ENCODE measurements at places on chromosomes 11 and 22.

GRCh38 chr11:32103941-32104340 lies 13.1 kb downstream of the RCN1 start:
- no peak for DNase-seq

DNA sequence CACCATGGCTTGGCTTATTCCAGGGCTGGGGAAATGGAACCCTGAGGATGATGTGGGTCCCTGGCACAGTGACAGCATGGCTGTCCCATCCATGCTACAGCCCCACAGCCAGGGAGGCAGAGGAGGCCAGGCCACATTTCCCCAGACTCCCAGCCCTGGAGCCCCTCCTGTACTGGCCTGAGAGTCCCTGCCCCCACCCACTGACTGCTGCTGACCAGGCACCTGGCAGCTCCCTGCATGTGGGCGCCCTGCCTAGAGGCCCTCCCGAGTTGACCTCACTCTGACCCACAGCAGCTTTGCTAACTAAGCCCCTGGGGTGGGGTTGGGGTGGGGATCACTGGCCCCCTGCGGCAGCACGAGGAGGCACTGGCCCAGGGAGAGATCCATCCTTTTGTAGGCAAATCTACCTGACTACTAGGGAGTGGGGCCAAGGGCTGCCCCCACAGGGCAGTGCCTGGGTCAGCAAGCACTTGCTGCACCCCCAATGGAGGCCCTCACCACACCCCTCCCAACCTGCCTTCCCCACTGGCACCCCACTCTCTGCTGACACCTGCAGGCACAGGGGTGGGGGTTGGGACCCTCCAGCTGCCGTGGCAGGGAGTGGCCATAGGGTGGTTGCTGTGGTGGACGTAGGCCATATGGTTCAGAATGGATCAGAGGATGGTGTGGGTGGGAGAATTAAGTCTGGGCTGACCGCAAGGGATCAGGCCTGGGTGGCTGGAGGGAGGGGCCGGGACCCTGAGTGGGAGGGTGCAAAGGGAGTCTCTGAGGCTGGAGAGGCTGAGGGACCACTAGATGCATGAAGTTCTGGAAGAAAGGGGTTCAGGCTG lies 17.4 kb downstream of the ARVCF start:
- no peak for DNase-seq

GRCh38 chr11:1224111-1224490 lies 1.2 kb downstream of the MUC5B start:
- DNase-seq, result no peak

- no peak for DNase-seq
Observed at GRCh38 chr11:103907548-103908455, 128.6 kb upstream of the DDI1 start.

- no peak for DNase-seq
Observed at GRCh38 chr11:96287822-96288439, 55.1 kb downstream of the MAML2 start.

DNA sequence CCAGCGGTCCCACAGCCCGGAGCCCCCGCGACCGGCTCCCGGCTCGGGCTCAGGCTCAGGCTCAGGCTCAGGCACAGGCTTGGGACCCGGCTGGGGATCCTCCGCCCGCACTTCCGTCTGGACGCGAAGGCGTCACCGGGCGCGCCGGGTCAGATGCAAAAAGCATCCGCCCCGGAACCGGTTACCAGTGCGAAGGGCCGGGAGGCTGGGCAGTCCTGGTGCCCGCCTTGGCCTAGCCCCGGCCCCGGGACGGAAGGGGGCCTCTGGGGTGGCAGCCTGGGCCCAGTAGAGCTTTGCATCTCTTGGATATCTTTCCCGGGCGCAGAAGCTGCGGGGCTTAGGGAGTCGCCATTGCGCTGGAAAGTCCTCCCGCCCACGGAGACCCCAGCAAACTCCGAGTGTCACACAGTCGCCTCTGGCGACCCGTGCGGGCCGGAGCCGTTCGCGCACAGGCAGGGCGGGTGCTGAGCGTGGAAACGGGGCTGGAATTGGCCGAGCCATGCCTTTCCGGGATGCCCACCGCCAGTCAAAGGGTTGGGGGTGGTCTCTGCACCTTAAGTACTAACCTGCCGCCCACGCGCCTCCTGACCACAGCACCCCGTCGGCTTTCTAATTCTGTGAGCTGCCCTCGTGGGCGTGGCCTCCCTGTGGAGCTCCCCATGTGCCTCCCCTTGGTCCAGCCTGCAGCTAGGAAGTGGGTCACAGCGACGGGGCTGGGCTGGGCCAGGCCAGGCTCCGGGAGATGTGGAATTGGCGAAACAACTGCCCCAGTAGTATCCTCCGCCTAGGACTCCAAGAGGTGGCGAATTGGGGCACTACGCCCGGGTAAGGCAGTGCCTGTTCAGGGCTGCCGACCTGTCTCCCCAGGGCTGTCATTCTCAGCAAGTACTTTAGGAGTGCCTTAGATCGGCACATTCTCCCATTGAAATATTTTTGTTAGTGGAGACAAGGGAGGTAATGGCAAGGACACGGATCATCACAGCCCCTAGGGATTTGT lies at the start of gene TMEM9B:
TSS of gene TMEM9B (minus strand) at position 119 of the 997 bp plus-strand sequence. CDS start 129 bp downstream, outside the sequence.
- DNase-seq, result peak; percentile 81

DNA sequence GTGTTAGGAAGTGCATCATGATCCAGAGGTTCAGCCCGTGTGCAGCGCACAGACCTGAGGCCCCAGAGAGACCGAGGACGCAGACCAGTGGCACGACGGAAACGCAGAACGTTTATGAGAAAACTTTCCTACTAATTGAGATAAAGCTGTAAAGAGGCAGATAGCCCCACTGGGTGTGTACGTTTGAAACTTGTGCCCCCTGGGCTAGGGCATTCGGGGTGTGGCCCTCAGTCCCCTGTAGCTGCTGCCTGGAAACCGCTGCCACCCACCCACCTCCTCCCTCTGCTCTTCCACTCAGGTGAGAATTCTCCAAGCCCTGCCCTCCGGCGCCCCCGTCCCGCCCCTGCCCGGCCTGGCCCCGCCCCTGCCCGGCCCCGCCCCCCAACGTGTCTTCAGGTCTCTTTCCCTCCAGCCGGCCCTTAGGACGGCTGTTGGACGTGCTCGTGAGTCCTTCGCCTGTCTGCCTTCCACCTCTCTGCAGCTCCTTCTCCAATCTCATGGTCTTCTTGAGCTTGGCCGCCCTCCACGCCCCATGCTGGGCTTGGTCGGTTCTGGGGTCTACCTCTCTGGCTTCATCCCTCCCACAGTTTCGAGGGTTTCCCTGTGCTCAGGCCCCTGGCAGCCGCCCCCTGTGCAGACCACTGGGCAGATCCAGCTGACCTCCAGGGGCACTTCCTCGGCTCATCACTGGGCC lies 12.1 kb downstream of the MAPK8IP2 start:
- DNase-seq, result no peak

DNA sequence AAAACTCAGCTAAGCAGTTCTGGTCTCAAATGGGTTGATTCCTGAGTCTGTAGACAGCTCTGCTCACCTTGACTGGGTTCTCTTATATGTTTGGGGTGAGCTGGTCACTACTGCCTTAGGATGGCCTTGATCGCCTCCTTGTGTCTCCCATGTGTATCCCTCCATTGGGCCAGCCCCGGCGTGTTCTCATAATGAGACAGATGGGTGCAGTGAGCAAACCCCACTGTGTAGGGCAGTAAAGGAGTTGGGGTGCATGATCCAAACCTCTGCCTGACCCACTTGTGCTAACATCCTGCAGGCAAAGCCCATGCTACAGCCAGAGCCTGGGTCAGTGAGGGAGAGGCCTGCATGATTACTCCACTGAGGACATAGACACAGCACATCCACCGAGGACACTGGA lies 657.6 kb downstream of the BRD1 start:
- no peak for DNase-seq

GRCh38 chr22:38338772-38339379 lies 21.6 kb upstream of the CSNK1E start:
- DNase-seq, result peak; percentile 18

DNA sequence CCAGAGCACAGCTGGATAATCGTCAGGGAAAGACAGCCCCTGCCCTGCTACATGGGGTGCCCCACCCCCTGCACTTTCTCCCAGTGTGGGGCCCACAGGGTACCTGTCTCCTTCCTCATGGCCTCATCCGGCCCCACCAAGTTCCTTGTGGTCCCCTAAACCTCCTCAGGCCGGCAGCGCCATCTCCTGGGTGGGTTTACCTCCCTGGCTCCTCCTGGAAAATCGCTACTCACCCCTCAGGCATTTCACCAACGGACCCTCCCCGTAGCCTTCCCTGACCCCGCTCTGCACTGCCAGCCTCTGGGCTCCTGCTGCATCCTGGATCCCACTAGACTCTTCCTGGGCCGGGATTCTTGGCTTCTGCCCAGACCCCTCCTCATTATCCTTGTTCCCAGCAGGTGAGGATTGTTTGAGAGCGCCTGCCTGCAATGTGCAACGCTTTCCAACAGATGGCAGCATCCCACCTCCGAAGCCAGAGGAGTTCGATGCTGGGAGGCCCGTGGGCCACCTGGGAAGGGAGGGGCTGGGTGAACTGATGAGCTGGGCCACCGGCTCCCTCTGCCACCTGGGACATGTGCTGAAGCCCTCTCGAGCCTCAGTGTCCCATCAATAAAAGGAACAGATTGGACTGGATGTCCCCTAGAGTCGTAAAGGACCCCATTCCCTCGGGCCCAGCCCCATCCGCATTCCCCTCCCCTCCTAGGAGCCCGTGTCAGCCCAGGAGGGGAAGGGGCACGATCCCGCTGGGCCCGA lies 44.2 kb upstream of the TTLL12 start:
- peak; percentile 73 for DNase-seq

DNA sequence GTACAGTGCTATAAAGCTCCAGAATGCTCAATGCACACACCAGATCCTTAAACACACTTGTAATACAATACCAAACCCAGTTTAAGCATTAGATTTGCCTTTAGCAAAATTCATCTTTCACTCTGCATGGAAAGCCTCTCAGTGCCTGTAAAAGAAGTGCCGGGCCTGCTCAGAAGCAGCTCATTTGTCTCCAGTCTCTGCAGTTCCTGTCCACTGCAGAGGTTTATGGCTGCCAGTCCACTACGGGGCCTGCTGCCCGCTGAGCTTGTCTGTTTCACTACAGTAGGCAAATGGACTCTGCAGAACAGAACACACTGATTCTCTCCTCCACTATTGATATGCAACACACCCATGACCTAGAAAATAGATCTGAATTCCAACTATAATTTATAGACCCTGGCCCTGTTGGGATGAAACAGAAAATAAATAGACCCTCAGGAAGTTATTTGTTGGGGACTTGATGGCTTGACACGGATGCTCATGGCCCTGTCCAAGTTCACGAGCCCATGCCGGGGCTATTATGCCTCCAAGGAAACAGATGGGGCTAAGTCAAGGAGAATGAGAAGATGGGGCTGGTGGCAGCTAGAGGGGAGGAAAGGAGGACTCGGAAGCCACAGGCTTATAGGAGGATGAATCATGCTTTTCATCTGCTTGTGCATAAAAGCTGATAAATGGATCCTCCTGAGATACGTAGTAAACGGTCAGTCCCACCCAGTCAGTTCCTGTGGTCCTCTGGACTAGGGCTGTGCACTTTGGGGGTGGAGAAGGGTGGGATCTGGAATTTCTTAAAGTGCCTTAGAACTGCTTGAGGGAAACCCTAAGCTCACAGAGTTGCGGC lies 416.8 kb upstream of the TENM4 start:
- no peak for DNase-seq

GRCh38 chr11:22244986-22245592 lies 52.2 kb downstream of the ANO5 start:
- peak; percentile 17 for DNase-seq

DNA sequence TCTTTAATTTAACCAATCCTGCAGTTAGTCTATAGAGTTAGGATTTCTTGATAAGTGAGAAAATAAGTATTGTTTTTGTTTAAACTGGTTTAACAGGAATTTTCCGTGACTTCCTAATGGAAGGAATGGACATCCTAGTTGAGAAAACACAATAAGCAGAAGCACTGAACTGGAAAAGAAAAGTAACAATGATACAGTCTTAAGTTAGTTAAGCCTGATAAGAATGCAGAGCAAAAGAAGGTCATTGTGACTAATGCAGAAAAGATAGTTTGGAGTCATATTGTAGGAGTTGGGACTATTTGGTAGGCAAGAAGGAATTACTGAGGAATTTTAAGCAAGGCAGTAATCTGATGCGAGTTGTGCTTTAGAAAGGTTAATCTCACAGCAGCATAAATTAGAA lies 11.7 kb downstream of the RNF141 start:
- DNase-seq, result no peak

DNA sequence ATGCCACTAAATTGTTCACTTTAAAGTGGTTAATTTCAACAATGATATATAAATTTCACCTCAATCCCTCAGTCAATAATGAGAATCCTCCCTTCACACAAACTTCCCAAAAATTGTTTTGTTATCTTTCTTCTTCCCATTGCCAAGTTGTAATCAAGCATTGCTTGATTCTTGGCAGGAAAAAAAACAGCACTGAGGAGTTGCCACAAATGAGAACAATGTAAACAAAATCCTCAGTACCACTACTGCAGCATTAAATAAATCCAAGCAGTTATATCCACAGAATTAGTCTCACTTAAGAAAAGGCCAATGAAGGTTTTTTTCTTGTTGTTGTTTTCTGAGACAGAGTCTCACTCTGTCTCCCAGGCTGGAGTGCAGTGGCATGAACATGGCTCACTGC lies 38.2 kb downstream of the FAM168A start:
- no peak for DNase-seq

- DNase-seq, result no peak
Observed at GRCh38 chr11:33860926-33861325, 30.9 kb downstream of the LMO2 start.

DNA sequence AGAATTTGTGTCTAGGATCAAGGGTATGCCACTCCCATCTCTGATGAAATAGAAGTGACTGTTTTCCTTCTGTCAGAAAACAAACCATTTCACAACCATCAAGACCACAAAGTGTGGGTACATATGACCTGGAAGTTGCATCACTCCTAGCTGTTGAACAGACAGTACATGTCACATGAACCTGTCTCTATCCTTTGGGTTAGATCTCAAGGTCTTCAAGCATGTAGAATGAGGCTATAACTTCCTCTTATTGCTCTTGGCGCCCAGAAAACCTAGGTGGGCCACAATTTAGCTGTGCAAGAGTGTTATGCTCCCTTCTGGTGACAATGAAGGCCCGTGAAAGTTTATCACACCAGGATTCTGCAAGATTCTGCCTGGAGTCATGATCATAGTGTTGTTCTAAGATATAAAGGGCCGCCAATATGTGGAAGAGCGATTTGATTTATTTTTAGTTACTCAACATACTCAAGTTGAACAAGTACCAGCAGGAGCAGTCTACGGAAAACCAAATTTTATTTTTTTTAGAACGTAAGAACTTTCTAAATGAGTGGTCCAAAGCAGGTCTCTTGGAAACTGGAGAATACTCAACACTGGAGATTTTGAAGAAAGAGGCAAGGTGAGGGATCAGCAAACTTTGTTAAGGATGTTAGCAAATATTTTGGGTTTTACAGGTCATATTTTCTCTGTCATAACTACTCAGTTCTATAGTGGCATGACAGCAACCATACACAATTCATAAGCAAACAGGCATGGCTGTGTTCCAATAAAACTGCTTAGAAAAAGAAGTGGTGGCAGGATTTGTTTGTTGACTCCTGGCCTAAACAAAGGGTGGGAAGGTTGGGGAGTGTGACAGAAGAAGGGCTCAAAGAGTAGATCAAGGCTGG lies 101.8 kb downstream of the USP35 start:
- peak; percentile 80 for DNase-seq

DNA sequence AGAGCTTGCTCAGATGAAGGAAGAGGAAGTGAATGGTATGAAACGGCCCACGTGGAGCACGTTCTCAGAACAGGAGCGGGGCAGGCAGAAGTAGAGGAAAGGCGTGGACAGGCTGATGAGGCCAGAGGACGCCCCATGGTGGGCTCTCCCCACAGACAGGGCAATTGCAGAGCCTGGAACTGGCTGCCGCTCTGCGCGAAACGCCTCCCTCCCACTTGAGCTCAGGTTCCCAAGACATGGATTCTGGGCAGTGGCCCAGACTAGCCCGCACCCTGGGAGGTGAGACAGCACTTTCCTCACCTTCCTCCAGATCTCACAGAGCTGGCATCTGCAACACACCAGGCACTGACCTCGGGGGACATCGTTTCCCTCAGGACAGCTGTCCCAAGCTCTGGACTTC lies 117.6 kb downstream of the PHF21B start:
- DNase-seq, result no peak
